ENCODE measurements at places on chromosomes 6 and 20.

GRCh38 chr20:24118441-24119175 is 130.0 kb upstream of the GGTLC1 start:
- DNase-seq: no peak

- peak; percentile 6 for DNase-seq
These were observed 78.6 kb upstream of the AKAP12 start for GRCh38 chr6:151160929-151161757.

GRCh38 chr6:137213813-137214212 is 5.4 kb downstream of the IFNGR1 start:
- no peak for DNase-seq

- DNase-seq: no peak
These were observed 147.0 kb downstream of the SOX4 start for GRCh38 chr6:21740376-21741124.

DNA sequence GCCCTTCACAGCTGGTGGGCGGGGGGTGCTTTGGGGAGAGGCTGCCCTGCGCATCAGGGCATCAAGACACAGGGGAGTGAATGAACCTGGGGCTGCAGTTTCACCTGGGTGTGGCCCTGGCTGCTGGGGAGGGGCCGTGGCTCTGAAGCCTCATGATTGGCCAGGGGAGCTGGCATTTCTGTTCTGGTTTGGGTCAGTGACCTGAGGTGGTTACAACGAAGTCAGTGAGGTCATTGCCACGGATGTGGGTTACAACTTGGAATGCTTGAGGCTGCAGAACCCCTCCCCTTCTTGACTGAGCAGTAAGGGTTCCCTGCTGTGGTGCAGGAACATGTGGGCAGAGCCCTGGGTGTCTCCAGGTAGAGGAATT is 3.0 kb downstream of the TCEA2 start:
- peak; percentile 52 for DNase-seq

DNA sequence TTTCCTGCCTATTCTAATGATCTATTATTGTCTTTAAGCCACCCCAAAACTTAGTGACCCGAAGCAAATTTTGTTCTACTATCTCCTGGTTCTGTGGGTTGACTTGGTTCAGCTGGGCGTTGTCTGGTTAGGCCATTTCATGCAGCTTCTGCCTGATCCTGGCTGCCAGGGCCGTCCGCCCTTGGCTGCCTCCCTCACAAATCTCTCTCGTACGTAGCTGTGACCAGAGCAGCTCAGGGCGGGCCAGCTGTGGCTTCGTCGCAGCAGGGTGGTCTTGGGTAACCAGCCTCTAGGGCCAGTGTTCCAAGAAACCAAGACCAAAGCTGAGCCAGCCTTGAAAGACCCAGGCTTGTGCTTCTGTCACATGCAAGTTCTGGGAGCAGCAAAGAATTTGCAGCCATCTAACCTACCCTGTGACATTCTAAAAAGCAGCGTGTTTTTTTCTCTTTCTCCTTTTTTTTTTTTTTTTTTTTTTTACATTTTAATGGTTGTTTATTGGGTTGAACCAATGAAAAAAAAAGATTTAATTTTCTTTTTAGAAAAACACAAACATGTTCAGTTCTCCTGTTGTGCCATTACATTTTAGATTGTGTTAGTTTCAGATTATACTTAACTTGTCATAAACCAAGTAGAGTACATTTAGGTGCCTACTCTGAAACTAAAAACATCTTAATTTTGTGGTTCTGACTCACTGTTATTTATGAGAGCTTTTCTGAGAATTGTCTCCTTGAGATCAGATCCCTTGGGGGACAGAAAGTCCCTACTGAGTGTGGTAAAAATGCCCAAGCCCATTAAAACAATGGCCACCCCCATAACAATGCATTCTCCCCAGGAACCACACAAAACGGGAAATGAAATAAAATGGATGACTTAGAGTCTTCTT is 83.9 kb downstream of the ZDHHC14 start:
- DNase-seq: no peak

- DNase-seq: no peak
These were observed 14.3 kb upstream of the SLC13A3 start for GRCh38 chr20:46665602-46666001.

DNA sequence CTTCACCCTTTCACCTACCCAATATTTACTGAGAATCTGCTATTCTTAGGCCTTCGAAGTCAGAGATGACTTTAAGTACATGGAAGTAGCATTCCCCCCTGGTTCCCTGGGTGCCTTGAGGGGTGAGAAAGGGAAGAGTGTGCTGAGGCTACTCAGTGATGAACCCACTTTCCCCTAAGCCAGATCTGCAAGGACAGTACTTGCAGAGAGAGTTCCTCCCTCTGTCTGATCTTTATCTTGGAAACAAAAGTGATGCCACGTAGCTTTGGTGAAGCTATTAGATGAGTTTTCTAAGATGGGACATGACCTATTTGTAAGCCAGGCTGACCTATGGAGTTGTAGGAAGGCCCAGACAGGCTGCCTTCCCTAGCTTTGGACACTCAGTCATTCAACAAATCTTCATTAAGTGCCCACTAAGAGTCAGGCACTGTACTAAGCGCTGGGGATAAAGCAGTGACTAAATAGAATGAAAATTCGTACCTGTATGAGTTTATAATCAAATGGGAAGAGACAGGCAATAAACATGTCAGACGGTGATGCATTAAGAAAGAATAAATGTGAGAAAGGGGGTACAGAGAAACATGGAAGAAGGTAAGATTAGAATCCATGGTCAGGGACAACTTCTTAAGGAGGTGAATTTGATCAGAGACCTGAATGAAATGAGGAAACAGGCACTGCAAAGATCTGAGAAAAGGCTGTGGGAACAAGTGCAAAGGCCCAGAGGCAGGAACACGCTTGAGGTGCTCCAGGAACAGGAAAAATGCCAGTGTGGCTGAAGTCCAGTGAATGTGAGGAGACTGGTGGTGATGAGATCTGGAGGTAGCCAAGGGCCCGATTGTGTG is 42.2 kb downstream of the BCL2L1 start:
- no peak for DNase-seq

- no peak for DNase-seq
These were observed 16.4 kb downstream of the RREB1 start for GRCh38 chr6:7124114-7124513.

GRCh38 chr6:167552961-167553735 is 228.3 kb downstream of the TTLL2 start:
- DNase-seq: no peak

- no peak for DNase-seq
These were observed 102.3 kb upstream of the FOXP4 start for GRCh38 chr6:41443616-41444525.

GRCh38 chr6:134195164-134195906 is 122.6 kb downstream of the SGK1 start:
- no peak for DNase-seq

- no peak for DNase-seq
These were observed 145.0 kb downstream of the ZDHHC14 start for GRCh38 chr6:157525918-157526425.

DNA sequence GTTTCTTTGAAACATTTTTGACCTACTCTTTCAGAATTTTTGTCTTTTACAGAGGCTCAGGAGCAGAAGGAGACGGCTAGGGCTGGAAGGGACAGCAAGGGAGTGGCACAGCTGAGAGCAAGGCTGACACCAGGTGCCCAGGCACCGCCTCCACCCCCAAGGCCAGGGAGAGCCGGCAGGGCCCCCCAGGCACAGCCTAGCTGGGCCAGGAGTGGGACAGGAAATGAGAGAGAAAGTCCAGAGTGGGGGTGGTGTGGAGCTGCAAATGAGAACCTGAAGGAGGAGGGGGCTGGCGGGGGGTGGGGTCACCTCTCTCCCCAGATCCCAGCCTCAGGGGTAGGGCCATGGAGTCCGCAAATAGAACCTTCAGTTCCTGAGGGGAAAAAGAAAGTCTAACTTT is 236.7 kb downstream of the CDC5L start:
- DNase-seq: no peak

DNA sequence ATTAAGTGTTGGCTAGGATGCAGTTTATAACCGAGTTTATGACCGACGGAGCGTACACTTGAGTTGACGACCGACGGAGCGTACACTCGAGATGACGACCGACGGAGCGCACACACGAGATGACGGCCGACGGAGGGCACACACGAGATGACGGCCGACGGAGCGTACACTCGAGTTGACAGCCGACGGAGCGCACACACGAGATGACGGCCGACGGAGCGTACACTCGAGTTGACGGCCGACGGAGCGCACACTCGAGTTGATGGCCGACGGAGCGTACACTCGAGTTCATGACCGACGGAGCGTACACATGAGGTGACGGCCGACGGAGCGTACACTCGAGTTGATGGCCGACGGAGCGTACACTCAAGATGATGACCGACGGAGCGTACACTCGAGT is 119.8 kb downstream of the HUS1B start:
- DNase-seq: no peak

DNA sequence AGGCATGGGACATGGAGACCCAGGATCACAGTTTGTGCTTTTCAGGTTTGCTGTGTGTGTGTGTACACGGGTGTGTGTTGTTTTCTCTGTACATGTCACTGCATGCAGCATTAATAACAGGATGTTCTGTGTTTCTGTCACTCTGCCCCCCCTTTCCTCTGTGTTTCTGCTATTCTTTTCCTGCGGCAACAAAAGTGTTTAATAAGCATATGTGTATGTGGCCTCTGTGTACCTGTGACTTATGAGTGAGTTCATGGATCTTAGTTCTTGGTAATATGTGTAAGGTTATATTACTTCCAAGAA is 9.8 kb downstream of the SYNGAP1 start:
- no peak for DNase-seq

DNA sequence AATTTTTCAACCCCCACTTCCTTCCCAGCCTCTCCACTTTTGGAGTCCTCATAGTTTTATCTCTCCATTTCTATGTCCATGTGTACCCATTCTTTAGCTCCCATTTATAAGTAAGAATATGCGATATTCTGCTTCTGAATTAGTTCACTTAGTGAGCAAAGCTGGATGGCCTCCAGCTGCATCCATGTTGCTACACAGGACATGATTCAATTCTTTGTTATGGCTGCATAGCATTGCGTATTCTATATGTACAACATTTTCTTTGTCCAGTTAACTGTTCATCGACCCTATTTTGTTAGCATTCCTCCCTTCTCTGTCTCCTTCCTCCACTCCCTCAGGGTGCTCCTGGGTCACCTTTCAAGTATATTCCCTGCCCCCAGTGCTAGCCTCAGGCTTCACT is 210.0 kb upstream of the SSTR4 start:
- DNase-seq: peak; percentile 44

GRCh38 chr6:102356170-102356569 is 962.7 kb downstream of the GRIK2 start:
- no peak for DNase-seq

GRCh38 chr6:135575629-135576028 is 78.1 kb upstream of the AHI1 start:
- DNase-seq: no peak

DNA sequence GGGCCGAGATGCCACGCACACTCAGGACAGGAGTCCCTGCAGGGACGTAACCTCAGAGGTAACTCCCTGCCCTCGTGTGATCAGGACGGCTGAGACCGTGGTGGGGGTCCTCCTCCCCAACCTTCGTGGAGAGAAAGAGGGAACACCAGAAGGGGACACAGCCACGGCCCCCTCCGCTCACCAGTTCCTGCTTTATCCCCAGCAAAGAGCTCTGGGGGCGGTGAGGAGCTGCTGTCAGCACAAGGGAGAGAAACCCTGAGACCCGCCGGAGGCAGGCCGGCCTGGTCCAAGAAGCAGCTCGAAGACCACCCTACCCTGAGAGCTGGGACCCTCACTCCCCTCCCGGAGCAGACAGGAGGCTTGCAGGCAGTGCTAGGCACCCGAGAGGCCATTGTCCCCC is 44.4 kb downstream of the SLC2A4RG start:
- no peak for DNase-seq

DNA sequence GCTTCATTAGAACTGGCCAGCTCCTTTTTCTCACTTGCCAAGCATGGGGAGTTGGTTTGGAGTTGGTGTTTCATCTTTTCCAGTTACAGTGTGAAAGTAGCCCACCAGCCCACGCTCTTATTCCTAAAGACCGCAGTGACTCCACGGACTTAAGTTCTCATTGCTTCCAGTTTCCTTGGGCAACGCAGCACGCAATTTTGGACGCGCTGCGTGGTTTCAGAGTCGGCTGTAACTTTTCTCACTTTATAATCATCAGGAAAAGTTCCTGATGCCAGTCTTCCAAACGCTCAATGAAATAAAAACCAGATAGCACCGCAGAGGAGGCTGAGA is 381 bp upstream of the PEX7 start:
- no peak for DNase-seq

DNA sequence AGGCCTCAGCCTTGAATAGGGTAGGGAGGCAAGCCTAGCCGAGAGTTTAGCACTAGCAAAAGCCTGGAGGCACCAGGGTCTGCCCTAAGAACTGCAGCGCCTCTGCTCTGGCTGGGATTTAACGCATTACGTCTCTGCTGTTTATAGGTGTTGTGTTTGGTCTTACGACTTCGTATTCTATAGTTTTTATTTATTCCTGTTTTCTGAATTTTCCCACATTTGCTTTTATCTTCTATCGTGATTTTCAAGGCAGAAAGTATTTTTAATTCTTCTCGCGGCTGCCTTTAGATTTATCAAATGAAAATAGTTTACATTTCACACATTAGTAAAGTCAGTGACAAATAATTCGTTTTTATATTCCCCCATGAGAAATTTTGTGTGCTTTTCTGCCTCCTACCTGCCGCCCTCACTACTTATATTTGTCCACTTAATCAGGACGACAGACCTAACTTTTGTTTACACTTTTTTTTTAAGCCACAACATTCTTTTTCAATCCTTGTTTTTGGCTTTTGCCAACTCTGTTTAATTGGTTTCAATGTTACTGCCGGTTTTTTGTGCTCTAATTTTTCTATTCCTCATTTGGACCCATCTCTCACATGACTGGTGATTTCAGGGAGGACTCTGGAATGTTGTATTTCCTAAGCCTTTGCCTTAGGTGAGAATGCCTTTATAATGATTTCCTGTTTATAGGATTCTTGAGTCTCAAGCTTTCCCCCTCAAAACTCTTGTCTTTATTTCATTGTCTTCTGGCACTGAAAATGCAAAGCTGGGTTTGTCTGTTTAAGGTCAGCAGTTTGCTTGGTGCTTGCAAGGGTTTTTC is 1.3 kb upstream of the LZTS3 start:
- no peak for DNase-seq

DNA sequence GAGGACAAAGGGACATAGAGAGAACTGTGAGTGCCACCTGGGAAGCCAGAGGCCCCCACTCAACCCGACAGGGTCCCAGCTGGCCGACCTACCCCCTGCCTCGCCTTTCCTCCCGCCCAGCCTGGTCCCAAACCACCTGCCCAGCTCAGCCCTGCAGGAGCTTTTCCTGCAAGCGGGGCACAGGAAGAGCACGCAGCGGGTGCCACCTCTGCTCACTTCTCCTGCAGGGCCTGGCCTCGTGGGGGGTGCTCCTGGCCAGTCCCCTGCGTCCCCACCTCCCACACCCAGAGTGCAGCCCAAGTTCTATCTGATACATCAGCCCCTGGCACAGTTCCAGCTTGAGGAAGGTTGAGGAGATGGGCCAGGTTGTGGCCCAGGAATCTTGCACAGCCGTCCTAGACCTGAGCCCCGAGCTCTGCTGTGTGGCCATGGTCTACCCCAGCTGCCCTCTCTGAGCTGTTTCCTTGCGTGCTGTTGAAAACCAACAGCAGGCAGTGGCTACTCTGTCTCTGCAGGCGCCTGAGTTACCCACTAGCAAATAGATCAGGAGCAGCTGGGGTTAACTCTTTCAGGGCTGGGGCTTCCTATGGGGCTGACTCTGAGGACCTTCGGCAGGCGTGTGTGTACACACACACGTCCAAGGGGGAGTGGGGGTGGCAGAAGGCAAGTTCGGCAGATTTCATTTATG is 1.7 kb downstream of the NECAB3 start:
- no peak for DNase-seq
